ENCODE measurements at places on chromosomes 1 and 21.

DNA sequence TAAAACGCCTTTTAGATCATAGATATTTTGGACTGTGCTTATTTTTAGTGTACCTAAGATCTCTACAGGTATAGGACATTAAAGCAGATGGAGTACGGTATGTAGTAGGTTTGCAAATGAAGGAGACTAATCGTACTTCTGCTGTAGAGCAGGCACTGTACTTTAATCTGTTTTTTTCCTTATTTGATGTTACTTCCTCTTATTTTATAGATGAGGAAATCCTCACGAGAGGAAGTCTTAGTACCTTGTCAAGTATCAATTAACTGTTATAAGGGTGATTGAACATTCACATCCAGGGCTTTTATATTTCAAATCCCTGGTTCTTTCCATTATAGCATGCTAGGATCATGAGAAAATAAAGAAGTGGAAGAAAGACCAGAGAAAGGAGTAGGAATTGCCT, 41.1 kb downstream of the CACHD1 start:
- no peak for DNase-seq

DNA sequence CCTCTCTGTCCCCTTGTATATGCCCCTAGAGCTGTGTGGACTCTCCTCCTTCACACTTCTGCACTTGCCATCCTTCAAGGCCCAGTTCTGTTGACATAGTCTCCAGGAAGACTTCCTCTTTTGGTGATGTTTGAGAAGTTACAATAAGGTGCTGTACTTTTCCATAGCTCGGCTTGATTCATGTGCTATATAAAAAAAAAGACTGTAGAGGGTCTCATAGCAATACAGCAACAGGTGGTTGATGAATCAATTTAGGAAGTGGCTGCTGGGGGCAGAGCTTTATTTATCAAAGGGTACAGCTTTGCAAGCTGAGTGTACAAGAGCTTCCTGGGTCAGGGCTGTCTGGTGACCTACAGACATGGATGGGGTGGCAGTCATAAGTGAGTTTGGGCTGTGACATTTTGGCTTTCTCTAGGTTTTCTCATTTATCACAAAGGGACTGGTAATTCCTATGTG, 102.7 kb downstream of the RUNX1 start:
- DNase-seq: peak; percentile 38

DNA sequence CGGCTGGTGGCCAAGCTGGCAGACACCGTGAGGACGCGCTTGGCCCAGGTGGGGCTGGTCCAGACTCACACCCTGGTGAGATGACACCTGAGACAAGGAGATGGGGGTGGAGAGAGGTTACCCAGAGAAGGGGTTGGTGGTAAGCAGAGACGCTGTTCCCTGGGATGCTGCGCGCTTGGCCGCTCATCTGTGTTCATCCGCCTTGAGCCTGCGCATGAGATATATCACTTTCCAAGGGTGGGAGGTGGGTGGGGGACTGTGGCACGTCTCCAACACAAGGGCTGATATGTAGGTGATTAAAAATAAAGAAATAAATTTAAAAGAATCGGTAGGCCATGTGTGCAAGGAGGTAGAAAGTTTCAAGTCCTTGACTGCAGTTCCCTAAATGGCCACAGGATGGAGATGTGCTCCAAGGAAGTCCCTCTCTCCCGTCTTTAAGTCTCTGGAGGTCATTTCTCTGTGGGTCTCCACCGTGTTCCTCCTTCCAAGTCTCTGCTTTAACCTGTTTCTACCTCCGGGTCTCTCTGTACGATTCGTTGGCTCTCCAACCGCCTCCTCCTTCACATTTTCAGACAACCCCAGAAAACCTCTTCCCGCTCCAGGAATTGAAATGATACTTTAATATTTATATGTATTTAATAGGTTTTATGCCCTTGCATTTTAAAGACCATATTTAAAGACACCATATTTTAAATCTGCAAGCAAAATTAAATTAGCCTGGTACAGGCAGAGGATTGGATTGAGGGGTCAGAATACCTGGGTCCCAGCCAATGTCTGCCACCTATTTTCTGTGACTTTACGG, 4.5 kb downstream of the TTC24 start:
- peak; percentile 56 for DNase-seq

DNA sequence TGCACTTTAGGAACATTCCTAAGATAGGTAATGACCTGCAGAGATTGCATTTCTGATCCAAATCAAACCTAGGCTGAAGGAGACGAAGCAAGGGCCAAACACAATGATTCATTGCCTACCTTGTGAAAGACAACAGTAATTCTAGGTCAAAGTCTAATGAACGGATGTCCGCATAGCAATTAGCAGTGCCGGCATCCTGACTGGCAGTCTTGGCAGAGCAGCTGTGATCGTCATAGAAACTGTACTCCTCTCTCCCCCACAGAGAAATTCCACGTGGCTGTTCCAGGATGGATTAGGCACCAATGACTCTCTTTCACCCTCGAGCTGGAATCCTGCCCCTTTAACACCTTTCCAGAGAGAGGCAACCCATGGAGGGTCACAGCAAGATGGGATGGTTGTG, 28.9 kb upstream of the VAV3 start:
- DNase-seq: no peak

DNA sequence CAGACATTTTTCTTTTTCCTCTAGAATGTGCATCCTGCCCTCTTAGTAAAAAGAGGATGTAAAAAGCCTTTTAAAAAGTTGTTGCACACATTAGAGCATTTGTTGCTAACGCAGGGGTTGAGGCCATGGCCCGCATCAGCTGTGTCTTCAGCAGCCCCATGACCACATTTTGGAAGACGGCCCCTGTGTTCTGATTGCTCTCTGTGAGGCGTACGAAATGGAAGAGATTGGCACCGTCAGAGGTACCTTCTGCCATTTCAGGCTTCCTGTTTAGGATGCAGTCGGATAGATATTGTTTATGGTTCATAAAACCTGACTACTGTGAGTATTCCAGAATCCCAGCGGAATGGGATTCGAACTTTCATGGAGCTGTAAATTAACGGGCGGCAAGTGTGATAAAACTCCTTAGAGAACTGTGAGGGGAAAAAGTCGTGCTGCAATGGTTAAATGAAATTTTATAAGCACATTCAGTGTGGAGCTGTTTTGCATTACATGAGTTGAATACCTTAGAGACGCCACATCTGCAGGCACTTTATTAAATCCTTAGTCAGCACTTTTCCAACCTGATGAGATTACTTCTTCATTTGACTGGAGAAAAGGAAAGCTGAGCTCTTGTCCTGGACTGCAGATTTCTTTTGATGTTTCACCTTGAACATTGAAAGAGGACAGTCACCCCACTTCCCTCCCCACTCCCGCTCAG, 273.9 kb downstream of the TM2D1 start:
- no peak for DNase-seq

DNA sequence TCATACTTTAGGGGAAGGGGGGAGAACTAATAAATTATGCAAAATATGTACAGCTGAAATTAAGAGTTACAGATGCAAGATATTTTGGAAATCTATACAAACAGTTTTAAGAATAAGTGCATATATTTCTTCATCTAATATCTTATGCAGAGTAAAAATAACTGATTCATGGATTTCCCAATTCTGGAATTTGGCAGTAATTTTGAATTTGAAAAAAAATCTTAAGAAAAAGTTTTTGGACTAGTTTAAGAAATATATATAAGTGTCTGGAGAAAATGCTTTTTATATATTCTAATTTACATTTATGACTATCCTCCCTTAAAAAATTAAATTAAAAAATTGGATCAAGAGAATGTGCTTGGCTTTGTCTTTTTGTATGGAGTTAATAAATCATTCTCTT, 474.3 kb downstream of the BRINP3 start:
- no peak for DNase-seq

DNA sequence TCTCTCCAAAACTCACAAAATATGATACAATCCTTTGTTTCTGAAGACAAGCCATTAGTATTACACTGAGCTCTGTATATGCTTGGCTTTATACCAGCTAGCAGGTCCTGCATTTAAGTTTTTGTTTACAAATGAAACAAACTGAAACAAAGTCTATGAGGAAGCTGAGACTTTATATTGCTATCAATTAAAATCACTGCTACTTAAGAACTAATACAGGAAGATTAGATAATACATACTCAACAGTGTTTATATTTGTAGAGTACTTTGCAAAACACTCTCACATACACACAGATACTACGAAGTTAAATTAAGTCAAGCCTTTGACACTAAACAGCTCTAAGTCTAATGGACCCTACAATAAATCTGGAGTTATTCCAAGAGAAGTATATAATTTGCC, 247.4 kb downstream of the CRB1 start:
- no peak for DNase-seq

GRCh38 chr1:232868793-232869491, 63.7 kb downstream of the MAP10 start:
- DNase-seq: no peak

GRCh38 chr1:183242556-183242955, 56.5 kb downstream of the LAMC2 start:
- no peak for DNase-seq

DNA sequence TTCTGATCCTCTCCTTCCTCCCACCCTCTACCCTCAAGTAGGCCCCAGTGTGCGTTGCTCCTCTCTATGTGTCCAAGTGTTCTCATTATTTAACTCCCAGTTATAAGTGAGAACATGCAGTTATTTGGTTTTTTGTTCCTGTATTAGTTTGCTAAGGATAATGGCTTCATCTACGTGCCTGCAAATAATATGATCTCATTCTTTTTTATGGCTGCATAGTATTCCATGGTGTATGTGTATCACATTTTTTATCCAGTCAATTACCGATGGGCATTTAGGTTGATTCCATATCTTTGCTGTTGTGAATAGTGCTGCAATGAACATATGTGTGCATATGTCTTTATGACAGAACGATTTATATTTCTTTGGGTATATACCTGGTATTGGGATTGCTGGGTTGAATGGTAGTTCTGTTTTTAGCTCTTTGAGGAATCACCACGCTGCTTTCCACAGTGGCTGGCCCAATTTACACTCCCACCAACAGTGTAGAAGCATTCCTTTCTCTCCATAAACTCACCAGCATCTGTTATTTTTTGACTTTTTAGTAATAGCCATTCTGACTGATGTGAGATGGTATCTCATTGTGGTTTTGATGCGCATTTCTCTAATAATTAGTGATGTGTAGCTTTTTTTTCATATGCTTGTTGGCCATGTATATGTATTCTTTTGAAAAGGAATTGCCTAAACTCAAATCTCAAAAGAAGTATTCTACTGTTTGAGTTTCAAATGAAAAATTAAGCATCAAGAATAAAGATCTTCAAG, 116.9 kb downstream of the ETS2 start:
- DNase-seq: no peak

DNA sequence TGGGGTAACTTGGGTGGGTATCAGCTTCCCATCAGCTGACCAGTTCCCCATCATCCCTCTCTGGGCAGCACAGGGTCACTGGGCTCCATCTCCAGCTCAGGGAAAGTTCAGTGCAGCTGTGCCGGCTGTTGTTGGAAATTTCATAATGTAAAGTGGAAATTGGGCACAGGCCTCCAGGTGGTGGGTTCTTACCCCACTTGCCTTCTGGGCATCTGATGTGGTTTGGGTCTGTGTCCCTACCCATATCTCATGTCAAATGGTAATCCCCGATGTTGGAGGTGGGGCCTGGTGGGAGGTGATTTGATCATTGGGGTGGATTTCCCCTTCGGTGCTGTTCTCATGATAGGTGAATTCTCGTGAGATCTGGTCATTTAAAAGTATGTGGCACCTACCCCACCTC, 59.7 kb upstream of the PSEN2 start:
- no peak for DNase-seq

GRCh38 chr1:207752456-207752998, 673 bp downstream of the CD46 start:
- peak; percentile 30 for DNase-seq

DNA sequence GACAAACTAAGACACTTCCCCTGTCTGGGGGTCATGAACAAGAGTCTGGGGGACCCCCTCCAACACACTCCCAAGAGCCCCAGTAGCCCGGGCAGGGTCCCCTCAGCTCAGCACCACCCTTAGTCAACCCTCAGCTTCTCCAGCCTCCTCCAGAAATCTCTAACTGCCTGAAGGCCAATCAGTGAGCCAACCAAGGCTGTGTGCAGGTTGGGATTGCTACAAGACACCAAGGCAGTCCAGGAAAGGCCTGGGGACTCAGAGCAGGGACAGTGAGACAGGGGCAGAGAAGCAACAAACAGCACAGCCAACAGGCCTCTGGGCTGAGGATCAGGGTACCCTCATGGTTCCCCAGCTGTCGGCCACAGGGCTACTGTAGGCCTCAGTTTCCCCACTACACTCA, 13.3 kb downstream of the SMIM12 start:
- DNase-seq: no peak

- no peak for DNase-seq
Observed at GRCh38 chr1:112721966-112722524, 6.9 kb upstream of the PPM1J start.

- DNase-seq: no peak
Observed at GRCh38 chr21:46079352-46080170, 18.4 kb upstream of the COL6A2 start.

GRCh38 chr1:32357614-32358013, 4.7 kb downstream of the FAM229A start:
- DNase-seq: no peak

- DNase-seq: no peak
Observed at GRCh38 chr1:247883346-247883745, 12.0 kb upstream of the OR2W3 start.

DNA sequence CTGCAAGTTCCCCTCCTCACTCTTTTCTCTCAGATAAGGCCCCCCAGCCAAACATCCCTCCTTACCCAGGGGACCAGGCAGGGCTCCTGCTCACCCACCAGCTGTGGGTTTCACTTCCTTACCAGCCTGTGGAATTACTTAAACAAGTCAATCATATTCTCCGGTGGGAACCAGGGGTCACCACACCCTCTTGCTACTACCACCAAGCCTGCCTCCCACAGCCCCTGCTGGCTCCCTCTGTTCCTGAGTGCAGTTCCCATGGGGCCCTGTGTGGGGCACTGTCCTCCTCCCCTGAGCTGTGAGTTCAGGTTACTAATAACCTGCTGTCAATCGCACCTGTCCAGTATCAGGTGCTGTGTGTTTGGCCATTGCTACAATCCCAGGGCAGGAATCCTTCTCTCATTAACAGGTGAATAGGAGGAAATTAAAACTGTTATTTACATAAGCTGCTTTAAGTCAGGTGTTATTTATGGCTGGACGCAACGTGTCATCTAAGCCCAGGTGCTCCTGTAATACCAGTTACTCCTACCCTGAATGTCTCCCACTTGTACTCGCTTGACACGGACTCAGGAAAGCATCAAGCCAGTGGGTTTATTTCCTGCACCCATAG, 53.1 kb upstream of the LBR start:
- peak; percentile 56 for DNase-seq

GRCh38 chr1:165228676-165229075, 127.8 kb downstream of the LMX1A start:
- DNase-seq: no peak

GRCh38 chr1:24141311-24141997, 1.5 kb downstream of the IL22RA1 start:
- DNase-seq: no peak

GRCh38 chr1:231618609-231619256, 7.9 kb upstream of the DISC1 start:
- no peak for DNase-seq

- DNase-seq: no peak
Observed at GRCh38 chr1:222404710-222405109, 143.2 kb downstream of the HHIPL2 start.

All from stimulated activated naive B cell treated with anti-CD40 and anti-IgM and Interleukin-4, amounts not matched to agents 10 μg/mL and 1 μg/mL and 100 μg/mL, for 72 hours (primary cell).